ENCODE measurements at places on chromosomes 5 and 9.
A peak's percentile ranks its signal among the peaks of the same experiment; 100 is the strongest.

DNA sequence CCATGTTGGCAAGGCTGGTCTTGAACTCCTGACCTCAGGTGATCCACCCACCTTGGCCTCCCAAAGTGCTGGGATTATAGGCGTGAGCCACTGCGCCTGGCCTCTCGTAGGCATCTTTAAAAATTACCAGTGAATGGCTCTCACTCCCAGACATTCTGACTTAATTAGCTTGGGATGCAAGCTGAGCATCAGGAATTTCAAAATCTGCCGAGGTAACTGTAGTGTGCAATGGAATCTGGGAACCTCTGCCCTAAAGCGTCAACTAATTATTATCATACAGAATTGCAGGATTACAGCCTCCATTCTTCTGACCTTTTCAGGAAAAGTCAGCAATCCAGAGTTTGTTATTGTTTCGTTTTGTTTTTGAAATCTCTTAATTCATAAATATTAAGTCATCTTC is 213.4 kb upstream of the DMAC1 start:
- no peaks in the 10 kb centered on the region for H3K36me3 ChIP-seq
- no peak overlapping the region for H3K4me3 ChIP-seq
- H3K27me3 ChIP-seq = no peaks in the 10 kb centered on the region
- DNase-seq = no peak

GRCh38 chr9:96665789-96666188 is 10.7 kb upstream of the PRXL2C start:
- H3K27me3 ChIP-seq = peaks cover 1% of the 10 kb centered on the region
- no peak overlapping the region for H3K27ac ChIP-seq
- no peaks in the 10 kb centered on the region for H3K4me1 ChIP-seq
- DNase-seq = no peak
- no peaks in the 10 kb centered on the region for H3K36me3 ChIP-seq

- H3K27me3 ChIP-seq = no peaks in the 10 kb centered on the region
- no peaks in the 10 kb centered on the region for H3K36me3 ChIP-seq
- H3K27ac ChIP-seq = peak overlapping the region; percentile 47
- H3K4me3 ChIP-seq = peak overlapping the region; percentile 44
- no peak for DNase-seq
Observed at GRCh38 chr9:650362-650761, 191.1 kb upstream of the DMRT1 start.

- H3K27me3 ChIP-seq = no peaks in the 10 kb centered on the region
- no peaks in the 10 kb centered on the region for H3K36me3 ChIP-seq
- no peak for DNase-seq
- H3K4me1 ChIP-seq = no peaks in the 10 kb centered on the region
- H3K27ac ChIP-seq = no peak overlapping the region
- no peak overlapping the region for H3K4me3 ChIP-seq
Observed at GRCh38 chr5:178341091-178341850, 108.7 kb upstream of the PHYKPL start.

DNA sequence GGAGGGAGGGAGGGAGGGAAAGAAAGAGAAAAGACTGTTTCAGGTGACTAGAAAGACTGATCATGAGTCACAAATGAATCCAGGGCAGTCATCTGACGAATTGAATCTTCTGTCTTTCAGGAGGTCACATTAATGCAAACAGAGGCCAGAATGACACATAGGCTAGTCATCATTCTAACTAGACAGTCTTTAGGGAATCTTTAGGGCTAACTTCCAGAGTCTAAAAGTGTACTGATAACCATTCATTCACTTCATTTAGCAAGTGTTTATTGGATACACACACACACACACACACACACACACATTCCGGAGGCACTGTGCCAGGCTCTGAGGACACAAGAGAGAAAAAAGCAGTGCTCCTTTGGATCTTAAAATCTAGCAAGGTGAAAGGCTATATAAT is 156.7 kb downstream of the EBF1 start:
- no peak overlapping the region for H3K4me3 ChIP-seq
- no peaks in the 10 kb centered on the region for H3K27me3 ChIP-seq

DNA sequence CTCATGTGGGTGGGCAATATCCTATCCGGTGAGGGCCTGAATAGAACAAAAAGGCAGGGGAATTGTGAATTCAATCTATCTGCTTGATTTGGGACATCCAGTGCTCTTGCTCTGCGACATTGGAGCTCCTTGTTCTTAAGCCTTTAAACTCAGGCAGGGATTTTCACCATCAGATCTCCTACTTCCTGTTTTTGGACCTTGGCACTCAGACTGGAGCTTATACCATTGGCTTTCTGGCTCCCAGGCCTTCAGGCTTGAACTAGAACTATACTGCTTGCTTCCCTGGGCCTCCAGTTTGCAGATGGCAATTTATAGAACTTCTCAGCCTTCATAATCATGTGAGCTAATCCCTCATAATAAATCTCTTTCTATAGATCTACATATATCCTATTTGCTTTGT is 134.3 kb upstream of the CLINT1 start:
- H3K27me3 ChIP-seq = peaks cover 38% of the 10 kb centered on the region
- H3K36me3 ChIP-seq = no peaks in the 10 kb centered on the region
- H3K27ac ChIP-seq = no peak overlapping the region
- H3K4me1 ChIP-seq = peaks cover 14% of the 10 kb centered on the region
- no peak for DNase-seq

GRCh38 chr9:26768145-26768544 is 124.5 kb downstream of the CAAP1 start:
- H3K27me3 ChIP-seq = peaks cover 2% of the 10 kb centered on the region
- H3K4me1 ChIP-seq = no peaks in the 10 kb centered on the region
- no peak for DNase-seq
- H3K4me3 ChIP-seq = no peak overlapping the region

GRCh38 chr9:10366171-10366779 is 246.5 kb downstream of the PTPRD start:
- H3K27me3 ChIP-seq = no peaks in the 10 kb centered on the region
- DNase-seq = no peak
- no peak overlapping the region for H3K4me3 ChIP-seq
- H3K4me1 ChIP-seq = no peaks in the 10 kb centered on the region
- no peaks in the 10 kb centered on the region for H3K36me3 ChIP-seq

DNA sequence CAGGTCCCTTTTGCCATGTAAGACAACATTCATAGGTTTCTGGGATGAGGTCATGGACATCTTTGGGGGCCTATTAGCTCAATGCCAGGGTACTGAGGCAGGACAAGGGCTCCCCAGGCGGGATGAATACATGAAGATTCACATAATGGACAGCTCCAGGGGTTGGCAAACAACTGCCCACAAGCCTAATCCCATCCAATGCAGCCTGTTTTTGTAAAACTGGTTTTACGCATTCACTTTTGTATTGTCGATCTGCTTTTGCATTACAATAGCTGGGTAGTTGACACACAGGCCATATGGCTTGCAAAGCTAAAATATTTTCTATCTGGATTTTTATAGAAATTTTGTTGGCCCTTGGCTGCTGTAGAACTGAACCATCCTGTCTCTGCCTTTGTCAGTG is 248.5 kb upstream of the PANK3 start:
- DNase-seq = no peak
- peaks cover 11% of the 10 kb centered on the region for H3K4me1 ChIP-seq
- H3K36me3 ChIP-seq = peaks cover 5% of the 10 kb centered on the region

DNA sequence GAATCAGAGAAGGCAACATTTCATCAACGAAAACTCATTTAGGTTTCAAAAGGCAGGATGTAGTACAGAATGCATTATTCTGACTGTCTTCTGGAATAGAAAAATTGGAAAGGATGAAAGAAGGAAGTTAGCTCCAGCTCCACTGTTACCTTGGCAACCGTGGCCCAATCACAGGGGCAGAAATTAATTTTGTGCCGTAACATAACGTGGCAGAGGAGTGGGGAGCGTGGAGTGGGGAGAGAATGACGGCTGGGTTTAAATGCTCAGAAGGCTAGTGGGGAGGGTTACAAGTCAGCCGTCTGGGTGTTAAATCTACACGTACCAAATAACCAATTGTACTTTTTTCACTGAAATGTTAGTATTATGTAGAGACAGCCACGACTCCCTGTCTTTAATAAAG is 32.3 kb upstream of the EQTN start:
- no peaks in the 10 kb centered on the region for H3K36me3 ChIP-seq
- no peak overlapping the region for H3K4me3 ChIP-seq
- H3K27ac ChIP-seq = no peak overlapping the region
- DNase-seq = no peak
- H3K27me3 ChIP-seq = peaks cover 1% of the 10 kb centered on the region

DNA sequence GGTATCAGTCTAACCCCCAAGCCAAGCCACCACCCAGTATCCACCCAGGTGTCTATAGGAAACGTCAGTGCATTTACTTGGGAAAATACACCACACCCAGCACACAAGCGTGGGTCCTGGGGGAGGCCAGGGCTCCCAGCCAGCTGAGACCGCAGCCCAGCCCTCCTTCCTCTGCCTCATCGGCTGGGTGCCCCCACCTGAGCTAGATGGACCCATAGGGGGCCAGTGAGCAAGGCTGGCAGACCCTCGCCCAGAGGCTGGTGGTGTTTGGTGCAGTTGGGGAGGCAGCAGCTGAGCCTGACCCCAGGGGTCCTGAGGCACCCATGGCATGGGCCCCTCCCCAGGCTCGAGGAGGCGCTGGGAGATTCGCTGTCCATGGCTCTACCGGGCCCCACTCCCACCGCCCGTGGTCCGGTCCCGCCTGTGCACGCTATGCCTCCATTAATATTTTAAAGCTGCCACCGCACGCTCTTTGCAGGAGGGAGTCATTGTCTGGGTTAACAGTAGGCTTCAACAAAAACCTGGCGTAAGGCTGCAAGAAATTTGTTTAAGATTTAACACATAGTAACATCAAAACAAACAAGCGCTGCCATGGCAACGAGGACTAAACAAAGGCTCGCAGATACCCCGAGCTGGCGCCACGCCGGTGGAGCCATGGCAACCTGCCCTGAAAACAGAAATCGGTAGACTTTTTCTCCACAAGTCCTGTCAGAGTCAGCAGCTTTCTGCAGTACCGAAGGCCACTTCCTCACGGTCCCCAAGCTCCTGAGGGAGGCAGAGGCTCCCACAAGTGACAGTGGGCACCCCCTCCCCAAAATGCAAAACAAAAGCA is 20.6 kb downstream of the TPPP start:
- H3K27me3 ChIP-seq = no peaks in the 10 kb centered on the region
- H3K4me3 ChIP-seq = no peak overlapping the region
- H3K4me1 ChIP-seq = peaks cover 4% of the 10 kb centered on the region

DNA sequence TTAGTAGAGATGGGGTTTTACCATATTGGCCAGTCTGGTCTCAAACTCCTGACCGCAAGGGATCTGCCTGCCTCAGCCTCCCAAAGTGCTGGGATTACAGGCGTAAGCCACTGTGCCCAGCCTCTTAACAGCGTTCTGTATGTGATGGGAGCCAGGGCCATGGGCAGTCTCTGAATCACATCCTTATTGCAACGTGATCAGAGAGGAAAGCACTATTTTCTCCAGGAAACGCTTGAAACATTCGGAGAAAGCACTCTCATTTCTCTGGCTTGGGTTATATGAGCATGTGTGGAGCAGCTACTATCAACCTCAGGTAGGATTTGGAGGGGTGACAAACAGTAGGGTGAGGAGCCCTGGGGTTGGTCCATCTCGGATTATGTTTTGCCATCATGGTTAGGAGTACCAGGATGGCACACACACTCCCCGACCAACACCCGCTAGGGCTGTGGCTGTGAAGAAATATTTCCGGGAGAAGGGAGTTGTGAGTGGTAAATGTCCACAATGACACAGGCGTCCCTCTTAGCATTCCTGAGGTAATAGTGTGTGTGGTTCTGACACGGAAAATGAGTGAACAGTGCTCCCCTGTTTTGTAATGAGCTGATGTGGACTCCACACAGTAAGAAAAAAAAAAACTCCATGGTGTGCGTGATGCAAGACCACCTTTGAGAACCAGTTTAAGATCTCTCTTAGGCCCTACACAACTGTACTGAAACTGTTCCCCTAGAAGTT is 406.2 kb upstream of the ZNF608 start:
- DNase-seq = no peak
- no peaks in the 10 kb centered on the region for H3K4me1 ChIP-seq
- H3K27me3 ChIP-seq = no peaks in the 10 kb centered on the region

GRCh38 chr5:19534751-19535150 is 453.2 kb downstream of the CDH18 start:
- DNase-seq = no peak
- H3K4me1 ChIP-seq = no peaks in the 10 kb centered on the region
- no peaks in the 10 kb centered on the region for H3K36me3 ChIP-seq
- H3K4me3 ChIP-seq = no peak overlapping the region

All from activated T-helper 2 cell treated with anti-CD3 and anti-CD28 coated beads, Interferon-gamma antibody, Interleukin-2, Interleukin-4, amounts not matched to agents 10 μg/mL and 5 μg/mL and 100 μg/mL, durations not matched to agents 14 hours and 24 hours and 36 hours (primary cell).